ENCODE measurements at places on chromosomes 7 and 10. TPM values are rescaled to one million over a fixed set of nuclear protein-coding genes. Genes with fewer than 3 reads are reported as not detected.

GRCh38 chr10:24652381-24652957, 71.2 kb downstream of the ARHGAP21 start:
- DNase-seq: no peak

- no peak for DNase-seq
Observed at GRCh38 chr10:63498665-63499064, 22.5 kb upstream of the REEP3 start.

GRCh38 chr10:123886292-123886691, 5.3 kb downstream of the CPXM2 start:
- no peak for DNase-seq

GRCh38 chr10:22252224-22252800, 34.5 kb upstream of the EBLN1 start:
- peak; percentile 26 for DNase-seq

DNA sequence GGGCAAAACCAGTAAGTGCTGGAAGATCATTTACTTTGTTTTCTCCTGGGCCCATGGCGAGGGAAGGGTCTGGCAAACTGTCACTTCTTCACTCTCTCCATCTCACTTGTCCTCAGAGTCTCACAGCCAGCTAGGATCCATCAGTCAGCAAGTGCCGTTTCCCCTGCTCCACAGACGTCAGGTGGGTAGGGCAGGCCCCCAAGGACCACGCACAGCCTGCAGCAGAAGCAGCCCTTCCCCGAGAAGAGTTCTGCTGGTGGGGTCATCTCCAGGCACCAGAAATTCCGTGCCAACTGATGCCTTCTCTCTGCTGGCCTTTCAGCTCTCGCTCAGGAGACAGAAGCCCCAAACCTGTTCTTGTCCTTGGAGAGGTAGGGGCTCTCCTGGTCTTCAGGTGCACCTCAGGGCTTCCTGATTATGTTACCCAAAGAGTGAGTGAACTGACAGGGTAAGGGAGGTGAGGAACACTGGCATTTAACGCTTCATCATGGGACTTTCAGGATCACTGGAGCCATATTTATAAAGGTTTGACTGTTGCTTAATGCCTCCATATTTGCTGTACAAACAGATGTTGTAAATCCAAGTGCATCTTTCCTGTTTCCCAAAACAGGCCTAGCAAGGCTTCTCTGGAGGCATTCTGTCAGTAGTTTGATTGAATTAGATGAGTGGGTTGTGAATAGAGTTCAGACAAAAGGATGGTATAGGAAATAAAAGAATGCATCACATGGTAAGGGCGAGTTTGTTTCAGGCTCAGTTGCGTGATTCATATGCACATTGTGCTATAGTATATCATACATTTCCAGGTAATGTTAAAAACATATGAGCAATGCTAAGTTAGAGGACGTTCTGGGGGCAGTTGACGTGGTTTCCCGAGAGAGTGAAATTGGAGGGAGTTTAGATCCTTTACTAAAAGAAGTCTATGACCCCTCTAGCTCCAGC, 13.7 kb upstream of the TSPAN15 start:
- no peak for DNase-seq

GRCh38 chr10:61721431-61721830, 58.7 kb downstream of the CABCOCO1 start:
- no peak for DNase-seq

- DNase-seq: no peak
Observed at GRCh38 chr7:79837915-79838314, 296.7 kb upstream of the GNAI1 start.

Gene IFIT3
- total RNA-seq: 9.0 TPM

Gene VWC2
- not detected for total RNA-seq
